ENCODE measurements at places on chromosomes 11 and 22. TPM values are rescaled to one million over a fixed set of nuclear protein-coding genes. Genes with fewer than 3 reads are reported as not detected.

The GRIA4 gene
- total RNA-seq = not detected

The CFAP300 gene
- total RNA-seq = 0.33 TPM

The TMEM123 gene
- total RNA-seq = 247 TPM

The ASCL2 gene
- not detected for total RNA-seq

The TTC38 gene
- 27.8 TPM for total RNA-seq

The KBTBD3 gene
- total RNA-seq = 3.3 TPM

The DMC1 gene
- total RNA-seq = 0.96 TPM

The SYNGR1 gene
- total RNA-seq = 3.6 TPM

The IGLL1 gene
- not detected for total RNA-seq

The GLYAT gene
- not detected for total RNA-seq

The NAT10 gene
- 36.9 TPM for total RNA-seq

The PHETA2 gene
- 14.6 TPM for total RNA-seq

The HBD gene
- total RNA-seq = not detected

The TRIM6 gene
- total RNA-seq = 2.1 TPM

The TIMP3 gene
- 20.5 TPM for total RNA-seq

The FOLR1 gene
- total RNA-seq = not detected

The OR2AT4 gene
- total RNA-seq = not detected

The DPP3 gene
- 73.5 TPM for total RNA-seq

The IGLL5 gene
- not detected for total RNA-seq
